Pericardium fibroblast (primary cell): ENCODE measurements at places on chromosomes 11 and 22. TPM values are rescaled to one million over a fixed set of nuclear protein-coding genes. Genes with fewer than 3 reads are reported as not detected.

The MMP8 gene
- not detected in 2 replicates for total RNA-seq

The DUSP8 gene
- total RNA-seq, result 0.70 TPM in 1 of 2 replicates, not detected in the other

The DEUP1 gene
- not detected in 2 replicates for total RNA-seq

The CADM1 gene
- 0.09 and 0.82 TPM in 2 replicates for total RNA-seq
